ENCODE measurements at places on chromosomes 11 and 22.
A peak's percentile ranks its signal among the peaks of the same experiment; 100 is the strongest.

GRCh38 chr22:38731703-38732161 is 24.1 kb downstream of the SUN2 start:
- DNase-seq: no peak

GRCh38 chr11:57547854-57548377 is 10.5 kb downstream of the SMTNL1 start:
- no peak for DNase-seq

DNA sequence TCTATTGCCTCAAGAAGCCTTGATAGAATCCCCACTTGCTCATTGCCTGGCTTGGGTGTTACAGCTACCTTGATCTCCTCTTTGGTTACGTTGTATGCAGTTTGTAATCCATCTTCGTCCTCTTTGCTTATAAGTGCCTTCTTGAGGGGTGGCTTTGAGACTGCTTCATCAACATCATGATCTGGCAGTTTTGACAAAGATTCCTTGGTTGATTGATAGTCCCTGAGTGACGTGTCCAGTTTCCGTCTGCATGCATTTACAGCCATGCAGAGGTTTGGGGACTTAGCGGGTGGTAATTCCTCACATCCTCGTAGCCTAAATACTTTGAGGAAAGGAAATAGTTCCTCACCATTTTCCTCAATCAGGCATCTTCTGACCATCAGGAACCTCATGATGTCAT is 23.1 kb downstream of the NEU3 start:
- DNase-seq: no peak

DNA sequence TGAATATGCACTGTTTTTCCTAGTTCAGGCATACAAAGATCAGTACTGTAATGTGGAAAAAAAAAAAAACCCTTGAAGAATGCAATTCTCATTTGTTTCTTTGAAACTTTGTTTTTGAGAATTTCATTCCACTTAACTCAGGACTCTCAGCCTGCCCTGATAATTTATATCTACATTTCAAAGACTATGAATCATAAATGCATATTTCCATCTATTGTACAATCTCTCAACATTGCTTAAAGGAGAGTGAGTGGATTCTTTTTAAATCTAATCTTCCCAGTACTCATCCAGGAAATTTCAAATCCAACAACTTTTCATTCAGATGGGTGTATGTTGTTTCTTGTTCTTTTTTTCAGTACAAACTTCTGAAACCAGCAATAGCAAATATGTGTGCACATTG is 322.2 kb upstream of the DDI1 start:
- no peak for DNase-seq

GRCh38 chr11:118845369-118845768 is 38.3 kb upstream of the CXCR5 start:
- no peak for DNase-seq

DNA sequence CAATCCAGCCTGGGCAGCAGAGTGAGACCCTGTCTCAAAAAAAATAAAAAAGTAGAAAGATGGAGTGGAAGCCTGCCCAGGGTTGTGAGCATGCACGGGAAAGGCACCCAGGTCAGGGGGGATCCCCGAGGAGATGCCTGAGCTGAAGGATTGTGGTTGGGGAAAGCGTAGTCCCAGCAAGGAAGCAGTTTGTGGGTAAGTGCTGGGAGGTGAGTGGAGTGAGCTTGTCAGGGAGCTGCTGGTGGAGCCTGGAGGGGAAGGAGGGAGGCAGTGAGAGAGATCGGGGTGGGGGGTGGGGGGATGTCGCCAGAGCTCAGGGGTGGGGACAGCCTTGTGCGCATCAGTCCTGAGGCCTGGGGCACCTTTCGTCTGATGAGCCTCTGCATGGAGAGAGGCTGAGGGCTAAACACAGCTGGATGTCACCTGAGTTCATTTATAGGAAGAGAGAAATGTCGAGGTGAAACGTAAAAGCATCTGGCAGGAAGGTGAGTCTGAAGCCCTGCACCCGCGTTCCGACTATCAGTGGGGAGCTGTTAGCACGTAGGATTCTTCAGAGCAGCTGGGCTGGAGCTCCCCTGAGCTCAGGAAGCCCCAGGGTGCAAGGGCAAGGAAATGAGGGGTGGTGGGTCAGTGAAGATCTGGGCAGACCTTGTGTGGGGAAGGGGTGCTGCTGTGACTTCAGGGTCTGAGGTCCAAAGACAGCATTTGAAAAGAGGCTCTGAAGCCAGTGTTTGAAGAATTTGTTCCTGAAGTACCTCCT is 10.2 kb downstream of the TMEM121B start:
- no peak for DNase-seq

DNA sequence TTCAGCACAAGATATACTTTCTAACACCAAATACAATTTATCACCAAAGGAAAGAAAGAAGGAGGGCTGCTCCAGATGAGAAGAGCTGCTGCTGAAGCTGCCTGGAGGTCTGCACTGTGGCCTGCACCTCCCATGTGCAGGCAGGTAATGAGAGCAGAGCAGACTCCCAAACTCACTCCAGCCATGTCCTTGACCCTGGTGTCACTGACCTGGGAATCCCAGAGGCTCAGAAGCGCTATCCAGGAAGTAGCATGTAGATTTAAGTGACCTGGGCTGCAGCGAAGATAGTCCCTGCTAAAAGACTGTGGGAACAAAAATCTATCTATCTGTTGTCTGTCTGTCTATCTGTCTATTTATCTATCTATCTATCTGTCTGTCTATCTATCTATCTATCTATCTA is 816.3 kb downstream of the OPCML start:
- no peak for DNase-seq

DNA sequence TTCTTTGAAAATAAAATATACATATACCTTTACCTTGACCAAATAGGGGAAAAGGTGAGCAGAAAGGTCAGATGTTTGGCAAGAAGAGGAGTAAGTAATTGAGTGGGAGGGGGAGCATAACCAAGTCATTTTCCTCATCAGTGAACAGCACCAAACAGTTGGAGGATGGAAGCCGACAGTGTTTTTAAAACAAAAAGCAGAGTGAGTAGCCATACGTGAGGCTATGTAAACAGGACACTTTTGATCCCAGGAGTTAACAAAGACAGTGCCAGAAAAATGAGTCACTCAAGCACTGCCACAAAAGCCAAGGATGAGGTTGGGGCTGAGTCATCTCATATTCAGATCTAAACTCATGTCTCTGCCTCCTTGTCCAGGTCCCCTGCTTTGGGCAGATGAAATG is 734.7 kb downstream of the KCNA4 start:
- no peak for DNase-seq

DNA sequence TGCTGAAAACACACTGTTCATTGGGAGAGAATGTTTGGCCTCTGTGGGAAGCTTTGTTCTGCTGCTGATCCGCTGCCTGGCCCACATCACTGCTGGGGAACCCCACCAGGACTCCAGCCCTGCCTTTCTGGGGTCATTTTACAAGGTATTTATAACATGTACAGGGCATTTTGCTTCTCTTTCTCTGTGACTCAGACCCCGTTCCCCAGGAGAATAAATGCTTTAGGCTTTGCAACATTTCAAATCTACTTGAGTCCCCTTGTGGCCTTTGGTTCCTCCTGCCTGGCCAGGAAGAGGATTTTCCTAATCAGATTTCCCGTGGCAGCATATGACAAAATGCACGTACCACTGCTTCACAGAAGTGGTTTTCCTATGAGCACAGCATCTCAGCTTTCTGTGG is 43.0 kb downstream of the BTG4 start:
- no peak for DNase-seq

- DNase-seq: no peak
Observed at GRCh38 chr11:27524155-27524554, 17.6 kb upstream of the LIN7C start.

DNA sequence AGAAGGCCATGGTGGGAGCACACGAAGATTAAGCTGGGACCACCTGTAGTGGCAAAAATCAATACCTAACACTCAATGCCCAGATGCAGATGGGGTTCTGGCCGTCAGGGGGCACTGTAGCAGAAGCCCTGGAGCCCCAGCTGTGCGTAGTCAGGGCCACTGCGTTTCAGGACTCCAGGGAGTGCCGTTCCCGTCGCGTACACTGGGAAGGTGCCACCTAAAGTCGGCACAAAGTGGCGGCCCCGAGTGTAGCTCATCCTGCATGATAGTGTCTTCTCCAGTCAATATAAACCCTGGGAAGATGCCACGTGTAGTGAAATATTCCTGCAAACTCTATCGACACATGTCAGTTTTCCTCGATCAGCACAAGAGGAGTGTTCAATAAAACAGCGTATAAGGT is 123.8 kb upstream of the NTM start:
- DNase-seq: no peak

GRCh38 chr11:72112978-72113808 is 698 bp upstream of the ANAPC15 start:
- no peak for DNase-seq

- DNase-seq: peak; percentile 83
Observed at GRCh38 chr22:19730655-19731360, 7.5 kb downstream of the GP1BB start.

GRCh38 chr22:32561163-32561562 is 86.6 kb downstream of the FBXO7 start:
- no peak for DNase-seq

GRCh38 chr22:42937164-42937843 is 77.6 kb downstream of the PACSIN2 start:
- no peak for DNase-seq

- no peak for DNase-seq
Observed at GRCh38 chr11:73260127-73260457, 12.0 kb upstream of the P2RY6 start.

GRCh38 chr22:46084376-46084775 is 66.0 kb upstream of the PPARA start:
- no peak for DNase-seq

GRCh38 chr22:35649636-35650250 is 1.5 kb downstream of the APOL6 start:
- no peak for DNase-seq

DNA sequence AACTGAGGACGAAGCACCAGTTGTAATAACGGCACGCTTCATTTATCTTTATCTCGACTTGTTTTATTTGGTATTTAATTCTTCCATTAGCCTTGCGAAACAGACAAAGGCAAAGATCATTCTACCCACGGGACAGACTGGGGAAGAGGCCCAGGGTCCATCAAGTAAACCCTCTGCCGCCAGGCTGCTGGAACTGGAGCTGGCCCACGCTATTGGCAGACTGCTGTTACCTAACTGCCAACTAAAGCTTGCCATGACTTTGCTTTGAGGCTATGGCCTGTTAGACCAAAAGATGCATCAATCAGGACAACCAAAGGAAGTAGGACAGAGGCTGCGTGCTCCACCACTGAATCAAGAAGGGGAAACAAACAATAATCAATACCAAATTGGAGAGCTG is 780 bp upstream of the TMEM218 start:
- no peak for DNase-seq

DNA sequence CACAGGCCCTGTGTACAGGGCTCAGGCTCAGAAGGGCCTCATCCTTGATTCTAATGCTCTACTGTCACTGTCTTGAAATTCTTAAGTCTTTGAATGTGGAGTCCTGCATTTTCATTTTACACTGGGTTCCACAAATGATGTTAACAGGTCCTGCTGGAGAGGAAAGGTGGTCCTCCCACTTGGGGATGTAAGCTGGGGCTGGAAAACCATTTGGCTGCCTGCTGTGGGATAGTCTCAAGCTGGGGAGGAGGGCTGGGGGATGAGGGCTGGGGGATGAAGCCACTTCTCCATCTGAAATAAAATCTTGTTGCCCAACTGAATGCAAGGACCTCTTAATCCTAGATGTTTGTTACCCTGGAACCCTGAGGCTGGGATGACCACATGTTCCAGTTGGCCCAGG is 423.0 kb downstream of the TENM4 start:
- no peak for DNase-seq

DNA sequence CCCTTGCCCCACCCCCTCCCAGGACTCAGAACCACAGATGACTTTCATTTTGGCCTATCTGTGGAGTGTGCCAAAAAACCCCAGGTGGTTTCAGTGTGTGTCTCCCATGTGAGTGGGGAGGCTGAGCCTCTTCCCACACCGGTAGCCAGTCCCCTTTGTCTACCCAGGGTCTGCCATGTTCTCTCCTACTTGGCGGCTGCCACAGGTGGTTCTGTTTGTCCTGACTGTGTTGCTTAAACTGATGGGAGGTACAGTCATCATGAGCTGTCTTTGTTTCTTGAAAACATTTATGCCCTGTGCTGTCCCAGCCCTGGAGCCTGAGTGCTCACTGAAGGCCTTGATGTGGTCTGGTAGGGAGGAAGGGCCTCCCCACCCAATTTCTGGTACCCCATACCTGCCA is 39.7 kb upstream of the SUSD2 start:
- no peak for DNase-seq

- no peak for DNase-seq
Observed at GRCh38 chr22:20399866-20400605, 6.1 kb downstream of the ZNF74 start.

DNA sequence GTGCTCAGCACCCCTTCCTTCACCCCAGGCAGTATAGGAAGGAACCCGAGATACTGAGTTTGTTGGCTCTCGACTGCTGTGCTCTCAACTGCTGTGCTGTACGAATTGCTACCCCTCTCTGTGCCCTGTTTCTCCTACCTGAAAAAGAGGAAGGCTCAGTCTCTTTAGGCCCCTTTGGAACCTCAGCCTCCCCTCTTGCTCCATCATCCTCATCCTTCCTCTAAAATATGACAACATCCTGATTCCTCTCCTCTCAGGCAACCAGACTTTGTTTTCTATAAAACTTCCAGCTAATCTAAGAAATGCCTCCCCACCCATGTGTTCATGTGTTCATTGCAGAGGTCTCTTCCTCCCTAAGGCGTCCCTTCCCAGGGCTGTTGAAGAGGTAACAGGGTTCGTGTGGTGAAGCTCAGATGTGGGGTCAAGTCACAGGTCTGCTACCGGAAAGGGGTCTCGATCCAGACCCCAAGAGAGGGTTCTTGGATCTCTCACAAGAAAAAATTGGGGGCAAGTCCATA is 35.5 kb upstream of the CD82 start:
- DNase-seq: no peak

GRCh38 chr11:123183391-123184099 is 11.5 kb downstream of the CLMP start:
- no peak for DNase-seq

DNA sequence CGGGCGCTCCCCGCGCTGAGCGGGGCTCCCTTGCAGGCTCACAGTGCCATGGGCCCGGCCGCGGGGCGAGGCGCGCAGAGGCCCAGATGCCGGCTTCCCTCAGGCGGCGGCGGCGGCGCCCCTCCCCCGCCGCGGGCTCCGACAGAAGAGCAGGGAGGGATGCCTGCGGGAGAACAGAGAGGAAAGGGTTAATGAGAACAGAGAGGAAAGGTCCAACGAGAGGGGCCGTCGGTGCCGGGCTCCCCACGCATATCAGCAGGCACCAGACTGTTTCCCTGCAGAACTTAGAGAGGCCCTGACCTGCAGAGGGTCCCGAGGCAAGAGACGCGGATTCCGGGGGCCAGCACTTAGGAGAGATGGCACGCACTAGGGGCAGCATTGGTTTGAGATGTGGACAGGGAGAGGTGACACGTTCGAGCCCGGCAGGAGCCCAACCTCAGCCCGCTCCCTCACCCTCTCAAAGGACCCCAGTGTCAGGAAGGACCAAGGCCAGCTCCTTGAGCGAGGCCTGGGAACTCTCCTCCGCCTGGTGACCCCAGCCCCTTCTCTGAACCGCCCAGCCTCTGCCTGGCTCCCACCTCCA is 9.1 kb downstream of the NRXN2 start:
- DNase-seq: no peak

- DNase-seq: no peak
Observed at GRCh38 chr11:103051981-103052380, 40.0 kb downstream of the DCUN1D5 start.

GRCh38 chr11:16959602-16960001 is 54.6 kb downstream of the PLEKHA7 start:
- DNase-seq: no peak

Data from stimulated activated CD8-positive, alpha-beta memory T cell treated with anti-CD3 and anti-CD28 coated beads, Interleukin-12 subunit alpha, Interleukin-12 subunit beta, amount 100 ng/mL, for 1 hour (primary cell).